AML-193 (cell line): ENCODE measurements at places on chromosomes 12 and 14.
A peak's percentile ranks its signal among the peaks of the same experiment; 100 is the strongest.

DNA sequence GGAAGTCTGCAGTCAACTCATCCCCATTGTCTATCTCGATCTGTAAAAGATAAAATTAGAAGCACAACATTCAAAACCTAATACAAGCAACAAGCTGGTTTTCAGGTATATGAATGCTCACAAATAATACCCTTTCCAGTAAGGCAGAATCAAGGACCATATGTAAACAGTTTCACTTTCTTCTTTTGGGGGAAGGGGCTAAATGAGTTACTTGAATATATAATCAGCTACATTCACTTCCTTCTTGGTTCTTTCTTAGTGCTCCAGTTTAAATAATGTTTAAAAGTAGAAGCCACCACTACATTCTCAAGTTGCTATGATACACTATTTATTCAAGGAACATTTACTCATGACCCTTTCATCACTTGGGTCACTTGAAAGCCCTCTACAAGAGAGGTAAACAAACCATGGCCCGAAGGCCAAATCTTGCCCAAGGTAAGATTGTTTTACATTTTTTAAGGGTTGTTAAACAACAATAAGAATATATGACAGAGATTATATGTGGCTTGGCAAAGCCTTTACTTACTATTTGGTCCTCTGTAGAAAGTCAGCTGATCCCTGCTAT is 10.3 kb downstream of the TWF1 start:
- DNase-seq = no peak

DNA sequence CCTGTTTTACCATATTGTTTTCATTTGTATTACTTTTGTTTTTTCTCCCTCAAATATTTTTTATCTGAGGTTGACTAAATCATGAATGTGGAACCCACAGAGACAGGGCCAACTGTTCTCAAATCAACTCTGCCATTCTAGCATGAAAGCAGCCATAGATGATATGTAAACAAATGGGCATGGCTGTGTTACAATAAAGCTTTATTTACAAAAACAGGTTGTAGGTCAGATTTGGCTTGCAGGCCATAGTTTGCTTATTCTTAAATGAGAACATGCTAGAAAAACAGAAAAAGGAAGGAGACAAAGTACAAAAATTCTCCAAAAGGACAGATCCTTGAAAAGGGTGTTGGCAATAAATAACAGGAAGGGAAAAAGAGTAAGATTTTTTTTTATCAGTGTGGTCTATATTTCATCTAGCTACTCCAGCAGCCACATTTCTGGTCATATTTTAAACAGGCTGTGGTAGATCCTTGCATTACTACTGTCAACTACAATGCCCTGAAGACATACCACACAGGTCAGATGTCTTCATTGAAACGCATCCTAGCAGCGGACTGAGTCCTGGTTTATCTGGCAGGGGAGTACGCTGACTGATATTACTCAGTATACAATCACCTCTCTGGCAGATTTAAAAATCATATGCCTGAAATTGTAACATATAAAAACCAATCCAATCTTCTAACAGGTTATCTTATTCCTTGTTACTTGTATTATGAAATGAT is 42.9 kb downstream of the SPPL3 start:
- DNase-seq = no peak

DNA sequence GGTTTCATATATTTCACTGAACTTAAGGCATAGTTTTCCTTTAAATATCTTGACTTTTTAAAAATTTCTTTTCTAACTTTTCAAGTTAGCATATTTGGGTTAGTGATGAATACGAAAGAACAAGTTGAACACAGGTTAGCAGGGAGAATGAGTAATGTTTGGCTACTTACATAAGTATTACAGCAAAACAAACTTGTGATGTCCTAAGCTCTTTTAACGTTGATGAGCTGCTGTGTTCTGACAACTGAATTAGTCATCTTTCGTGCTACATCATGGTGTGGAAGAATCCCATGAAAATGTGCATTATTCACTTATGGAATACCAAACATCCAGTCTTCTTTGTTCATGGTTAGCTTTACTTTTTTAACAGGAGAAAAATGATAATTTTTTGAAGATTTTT is 36.3 kb upstream of the PDZRN4 start:
- no peak for DNase-seq

GRCh38 chr12:87227162-87227561 is 802.0 kb downstream of the C12orf50 start:
- no peak for DNase-seq

GRCh38 chr14:60222820-60223219 is 26.2 kb upstream of the PPM1A start:
- DNase-seq = no peak

- no peak for DNase-seq
Observed at GRCh38 chr12:49023812-49024211, 5.2 kb upstream of the PRKAG1 start.

GRCh38 chr12:124286414-124286813 is 8.5 kb upstream of the RFLNA start:
- no peak for DNase-seq

GRCh38 chr14:24297190-24297964 is 2.2 kb downstream of the DHRS1 start:
- DNase-seq = peak; percentile 36

GRCh38 chr12:9034095-9034494 is 44.7 kb downstream of the KLRG1 start:
- no peak for DNase-seq

GRCh38 chr14:25050269-25051150 is 563 bp upstream of the STXBP6 start:
- DNase-seq = no peak

DNA sequence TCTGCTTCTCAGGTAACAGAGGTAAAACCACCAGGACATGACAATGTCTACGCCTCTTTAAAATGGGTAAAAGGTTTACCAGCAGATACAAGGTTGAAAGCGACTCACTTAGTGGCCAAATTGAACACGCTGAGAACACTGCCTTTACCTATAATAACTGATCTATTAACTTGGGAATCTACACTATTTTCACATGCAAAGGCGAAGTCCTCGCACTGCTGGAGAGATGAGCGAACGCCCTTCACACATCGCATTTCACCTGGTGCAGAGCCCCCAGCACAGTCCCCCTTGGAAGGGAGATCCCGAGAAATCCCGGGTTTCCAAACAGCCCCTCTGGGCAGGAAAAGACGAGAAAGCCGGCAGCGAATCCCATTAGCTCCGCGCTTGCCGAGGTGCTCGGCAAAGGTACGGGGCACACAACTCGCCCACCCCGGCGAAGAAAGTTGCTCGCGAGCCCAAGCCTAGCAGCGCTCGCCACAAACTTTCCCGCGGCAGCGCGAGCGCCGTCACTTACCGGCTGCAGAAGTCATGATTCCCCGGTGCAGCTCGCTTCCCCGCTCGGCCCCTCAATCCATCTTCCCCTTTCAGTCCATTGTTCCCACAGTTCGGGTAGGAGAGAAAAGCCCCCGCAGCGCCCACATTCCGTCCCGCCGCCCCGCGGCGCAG is 423 bp downstream of the FGD6 start:
- no peak for DNase-seq

- no peak for DNase-seq
Observed at GRCh38 chr12:128509170-128509569, 242.2 kb downstream of the TMEM132C start.

- no peak for DNase-seq
Observed at GRCh38 chr12:34599530-34600513, 577.5 kb downstream of the ALG10 start.

DNA sequence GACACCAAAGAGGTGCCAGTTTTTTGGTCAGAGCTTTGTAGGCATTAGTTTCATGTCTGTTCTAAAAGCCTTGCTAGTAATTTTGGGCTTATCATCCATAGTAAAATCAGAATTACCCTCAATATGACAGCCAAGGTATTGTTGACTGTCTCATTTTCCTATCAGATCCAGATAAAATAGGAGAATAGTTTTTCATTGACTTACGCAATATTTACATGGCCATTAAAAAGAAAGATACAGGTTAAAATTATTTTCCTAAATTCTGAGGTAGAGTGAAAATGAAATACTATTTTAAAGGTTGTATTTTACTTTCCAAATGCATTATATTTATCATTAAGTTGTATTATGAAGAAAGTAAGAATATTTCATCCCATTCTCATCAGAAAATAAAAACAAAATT is 203.7 kb downstream of the LRFN5 start:
- DNase-seq = no peak

DNA sequence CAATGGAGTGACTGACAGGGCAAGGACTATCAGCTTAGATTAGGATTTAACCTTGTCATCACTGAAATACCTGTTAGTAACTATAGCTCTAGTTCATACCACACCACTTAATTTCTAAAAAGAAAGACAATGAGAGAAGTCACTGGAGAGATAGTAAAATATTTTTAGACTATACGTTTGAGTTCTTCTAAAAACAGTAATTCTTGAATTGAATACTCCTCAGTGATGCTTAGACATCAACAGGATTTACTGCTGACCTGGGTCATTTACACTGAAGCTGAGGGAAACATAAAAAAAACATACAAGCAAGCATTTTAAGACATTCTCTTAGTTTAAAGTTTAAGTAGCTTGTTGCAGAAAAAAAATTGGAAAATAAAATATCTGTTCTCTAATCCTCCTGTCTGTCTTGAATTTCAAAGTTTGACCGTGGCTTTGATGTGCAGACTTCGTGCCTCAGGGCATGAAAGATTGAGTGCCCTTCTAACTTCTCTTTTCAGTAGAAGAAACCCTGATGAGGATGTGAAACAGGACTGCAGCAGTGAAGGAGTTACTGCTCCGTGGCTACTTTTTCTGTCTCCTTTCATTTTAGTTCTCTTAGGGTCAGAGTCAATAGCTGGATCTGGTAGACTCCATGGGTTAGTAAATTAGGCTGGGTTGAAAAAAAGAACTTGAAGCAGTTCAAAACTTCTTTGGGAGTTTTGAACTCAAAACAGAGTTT is 172.2 kb downstream of the PTPRO start:
- peak; percentile 4 for DNase-seq

DNA sequence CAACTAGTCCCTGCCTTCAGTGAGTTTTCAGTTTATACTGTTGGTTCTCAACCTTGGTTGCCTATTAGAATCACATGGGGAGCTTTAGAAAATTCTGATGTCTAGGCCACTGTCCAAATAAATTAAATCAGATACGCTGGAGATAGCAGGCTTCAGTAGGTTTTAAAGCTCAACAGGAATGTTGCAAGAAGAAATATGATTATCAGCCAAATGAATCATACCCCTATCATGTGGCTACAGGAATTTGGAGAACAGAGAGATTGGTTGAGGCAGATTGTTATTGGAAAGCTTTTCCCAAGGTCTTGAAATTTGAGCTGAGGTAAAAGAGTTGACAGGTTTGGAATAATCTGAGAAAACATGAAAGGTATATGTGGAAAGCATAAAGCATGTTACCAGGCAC is 125.3 kb downstream of the WIF1 start:
- DNase-seq = no peak

- peak; percentile 74 for DNase-seq
Observed at GRCh38 chr12:120252071-120252906, 13.2 kb downstream of the PXN start.

GRCh38 chr12:91774434-91774921 is 371.2 kb downstream of the BTG1 start:
- DNase-seq = no peak

DNA sequence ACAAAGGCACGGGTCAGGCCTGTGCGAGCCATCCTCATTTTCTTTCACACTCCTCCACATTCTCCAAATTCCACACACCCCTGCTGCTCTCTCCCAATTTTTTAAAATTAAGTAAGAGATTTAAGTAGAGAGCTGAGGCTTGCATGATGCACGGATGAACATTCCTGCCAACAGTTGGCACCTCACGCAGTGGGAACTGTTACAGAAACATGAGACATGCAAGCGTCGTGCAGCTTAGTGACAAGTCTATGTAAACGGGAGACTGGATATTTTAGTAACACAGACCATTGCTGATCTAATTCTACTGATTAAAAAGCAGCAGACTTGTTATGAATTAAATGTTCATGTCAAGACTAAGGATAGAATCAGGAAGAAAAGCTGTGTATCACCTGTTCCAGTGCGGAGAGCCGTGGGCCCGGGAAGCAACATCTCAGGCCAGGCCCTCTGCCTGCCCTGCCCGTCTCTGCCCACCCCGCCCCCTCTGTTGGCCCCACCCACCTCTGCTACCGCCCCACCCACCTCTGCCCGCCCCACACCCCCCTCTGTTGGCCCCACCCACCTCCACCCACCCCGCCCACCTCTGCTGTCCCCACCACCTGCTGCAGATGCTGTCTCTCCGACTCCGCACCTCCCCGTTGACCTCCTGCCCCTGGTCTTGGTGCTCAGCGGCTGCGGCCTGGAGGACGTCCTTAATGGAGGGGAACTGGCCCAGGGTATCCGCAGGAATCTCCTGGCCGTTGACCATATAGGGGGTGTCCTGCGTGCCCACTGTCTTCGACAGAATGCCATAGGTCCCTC is 21.2 kb downstream of the GOLGA3 start:
- DNase-seq = no peak

- DNase-seq = no peak
Observed at GRCh38 chr12:3207858-3208257, 130.7 kb downstream of the TSPAN9 start.

- no peak for DNase-seq
Observed at GRCh38 chr14:83827383-83827782, 1702.6 kb upstream of the FLRT2 start.

GRCh38 chr12:95206916-95207315 is 10.4 kb downstream of the FGD6 start:
- no peak for DNase-seq

GRCh38 chr12:51345681-51346080 is 798 bp downstream of the CELA1 start:
- DNase-seq = no peak

GRCh38 chr12:49689237-49689636 is 18.0 kb downstream of the FMNL3 start:
- no peak for DNase-seq

DNA sequence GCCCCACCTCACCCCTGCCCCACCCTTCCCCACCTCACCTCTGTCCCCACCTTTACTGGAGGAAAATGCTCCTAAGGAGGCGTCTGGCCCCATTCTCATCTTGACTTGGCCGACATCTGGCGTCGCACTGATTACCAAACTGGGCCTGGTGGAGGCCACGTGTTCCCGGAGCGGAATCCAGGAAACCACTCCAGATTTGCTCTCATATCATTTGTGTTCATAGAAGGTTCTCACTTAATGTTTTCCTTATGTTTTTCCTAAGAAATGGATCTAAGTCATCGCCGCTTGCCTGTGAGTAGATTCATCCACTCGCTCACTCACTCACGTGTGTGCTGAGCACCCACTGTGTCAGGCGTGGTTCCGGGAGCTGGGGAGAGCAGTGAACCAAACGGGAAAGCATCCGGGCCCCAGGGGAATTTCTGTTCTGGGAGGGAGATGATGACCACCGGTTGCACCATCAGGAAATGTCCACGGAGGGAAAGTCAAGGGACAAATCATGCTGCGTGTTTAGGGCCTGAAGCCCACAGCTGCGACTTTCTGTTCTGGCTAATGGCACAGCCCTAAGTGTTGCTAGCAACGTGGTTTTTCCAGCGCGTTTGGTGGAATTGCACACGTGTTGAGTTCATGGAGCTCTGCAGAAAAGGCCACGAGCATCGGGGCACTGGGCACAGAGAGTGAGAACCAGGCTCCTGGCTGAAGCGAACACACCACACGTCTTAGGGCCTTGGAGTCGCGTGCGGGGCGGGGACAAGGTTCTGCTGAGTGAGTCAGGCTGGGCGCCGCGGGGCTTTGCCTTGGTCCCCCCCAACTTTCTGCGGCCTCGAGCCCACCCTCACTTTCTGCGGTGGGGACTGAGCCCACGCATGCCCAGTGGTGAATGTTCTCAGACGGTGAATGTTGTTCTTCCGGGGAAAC is 57.7 kb downstream of the ADGRD1 start:
- DNase-seq = no peak

GRCh38 chr14:29459531-29459930 is 468.1 kb downstream of the PRKD1 start:
- DNase-seq = no peak
